Right renal pelvis (tissue), 4 donors: ENCODE measurements at places on chromosomes 12 and 14.

GRCh38 chr12:121214166-121214777 is 4.3 kb downstream of the P2RX4 start:
- no peak for DNase-seq

GRCh38 chr12:126219139-126219538 is 1153.9 kb downstream of the AACS start:
- no peak for DNase-seq

DNA sequence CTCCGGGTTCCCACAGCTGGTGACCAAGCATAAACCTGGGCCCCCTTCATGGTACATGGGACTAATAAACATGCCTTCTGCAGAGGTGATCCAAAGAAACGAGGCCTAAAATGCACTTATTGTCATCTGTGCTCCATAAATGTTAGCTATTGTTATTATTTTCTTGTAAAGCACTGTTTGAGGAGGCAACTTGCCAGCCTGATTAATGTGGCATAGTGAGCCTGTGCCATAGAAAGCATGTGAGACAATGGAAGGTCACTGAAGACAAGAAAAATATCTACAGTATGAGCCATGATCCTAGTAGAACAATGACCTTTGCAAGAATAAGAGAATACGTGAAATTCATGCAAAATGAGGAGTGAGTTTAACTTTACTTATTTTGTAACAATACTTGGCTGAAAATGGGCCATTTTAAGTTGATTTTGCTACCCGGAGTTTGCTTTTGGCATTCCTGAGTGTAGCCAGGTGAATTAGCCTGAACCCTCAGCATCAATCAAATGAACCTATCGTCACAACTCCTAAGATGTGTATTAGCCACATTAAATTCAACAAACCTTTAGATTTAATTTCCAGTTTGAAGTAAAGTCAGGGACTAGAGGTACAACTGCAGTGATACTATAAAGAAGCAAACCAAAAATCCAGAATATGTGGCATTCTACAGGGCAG is 52.2 kb downstream of the CPM start:
- DNase-seq, result no peak

DNA sequence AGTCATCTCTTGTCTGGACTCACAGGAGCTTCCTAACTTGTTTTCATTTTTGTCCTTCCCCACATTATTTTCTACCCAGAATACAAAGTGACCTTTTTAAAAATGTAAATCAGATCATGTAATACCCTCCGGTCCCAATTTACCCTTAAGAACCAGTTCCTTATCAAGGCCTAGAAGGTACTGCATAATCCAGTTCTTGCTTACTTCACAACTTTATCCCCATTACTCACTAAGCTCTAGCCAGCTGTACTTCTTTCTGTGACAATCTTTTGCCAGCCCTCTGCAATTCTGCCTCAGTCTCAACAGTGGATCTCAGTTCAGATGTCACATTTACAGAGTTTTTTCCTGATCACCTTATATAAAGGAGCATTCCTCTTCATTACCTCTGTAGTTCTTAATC is 11.6 kb downstream of the RAP1B start:
- DNase-seq, result no peak

GRCh38 chr12:59595883-59596540 is at the start of gene SLC16A7:
Gene SLC16A7 (plus strand): TSS chr12:59596029. CDS start chr12:59704802, 108,773 bp downstream.
- DNase-seq, result peak; percentile 57

DNA sequence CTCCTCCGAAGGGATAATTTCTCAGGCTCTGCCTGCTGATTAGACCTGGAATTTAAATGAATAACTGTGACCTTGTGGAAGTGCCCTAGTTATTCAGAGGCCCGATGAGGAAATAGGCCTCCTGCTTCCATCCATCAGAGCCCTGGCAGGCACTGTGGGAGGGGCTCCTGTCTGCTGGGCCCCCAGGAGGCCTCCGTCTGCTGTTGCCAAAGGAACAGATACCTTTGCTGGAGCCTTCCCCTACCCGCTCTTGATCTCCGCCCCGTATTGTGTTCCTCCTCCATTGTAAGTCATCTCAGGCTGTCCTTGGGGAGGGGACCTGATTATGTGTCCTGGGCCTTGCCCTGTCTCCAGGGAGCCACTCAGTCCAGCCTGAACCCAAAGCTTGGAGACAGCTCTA is 112.3 kb downstream of the NRXN3 start:
- DNase-seq, result no peak

GRCh38 chr12:106064721-106065021 is 74.1 kb downstream of the NUAK1 start:
- DNase-seq, result no peak

DNA sequence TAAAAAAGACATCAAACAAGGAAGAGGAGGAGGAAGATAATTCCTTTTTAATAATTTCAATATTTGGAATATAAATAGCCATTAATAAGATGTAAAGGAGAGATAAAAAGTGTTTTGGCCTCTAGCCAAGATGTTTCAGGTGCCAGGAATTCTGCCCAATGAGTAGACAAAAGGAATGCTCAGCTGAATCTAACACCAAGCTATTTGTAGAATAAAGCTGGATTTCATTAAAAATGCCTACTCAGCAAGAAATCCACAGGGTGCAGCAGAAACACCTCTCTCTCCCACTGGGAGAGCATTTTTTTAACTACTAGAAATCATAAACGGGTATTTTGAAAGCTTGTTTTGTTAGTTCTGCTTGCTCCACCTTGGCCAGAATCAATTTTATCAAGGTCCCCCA is 4.1 kb upstream of the STAB2 start:
- DNase-seq, result no peak

DNA sequence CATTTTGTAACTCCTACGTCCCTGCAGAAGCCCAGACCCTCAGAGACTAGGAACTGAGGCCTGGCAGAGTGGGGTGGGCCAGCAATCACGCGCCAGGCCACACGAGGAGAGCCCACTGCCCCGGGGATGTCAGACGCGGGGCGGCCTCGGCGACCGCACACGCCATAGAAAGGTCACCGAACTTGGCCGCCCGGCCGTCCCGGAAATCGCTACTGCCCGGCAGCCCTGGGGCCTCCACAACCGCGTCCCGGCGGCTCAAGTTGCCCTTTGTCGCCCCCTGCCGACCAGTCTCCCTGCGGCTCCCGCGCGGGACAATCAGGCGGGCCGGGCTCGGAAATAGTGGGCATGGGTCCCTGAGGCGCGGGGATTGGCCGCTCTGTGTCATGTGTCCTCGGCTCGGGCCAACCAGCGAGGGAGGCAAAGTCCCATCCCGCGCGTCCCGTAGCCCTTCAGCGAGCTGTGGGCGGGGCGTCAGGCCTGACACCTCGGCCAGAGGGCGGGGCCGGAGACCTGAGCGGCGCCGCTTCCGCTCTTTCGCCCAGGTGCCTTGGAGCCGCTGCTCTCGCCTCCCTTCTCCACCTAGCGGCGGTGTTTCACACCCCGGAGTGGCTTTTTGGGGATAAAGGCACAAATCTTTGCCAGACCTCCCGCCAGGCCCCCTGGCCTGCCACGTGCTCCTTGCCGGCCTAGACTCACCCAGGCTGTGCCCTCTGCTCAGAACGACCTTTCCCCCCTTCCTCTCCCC is 33.4 kb upstream of the DEGS2 start:
- DNase-seq, result peak; percentile 97

- DNase-seq, result no peak
Measured at GRCh38 chr12:116204785-116205184, 72.7 kb downstream of the MED13L start.

- no peak for DNase-seq
Measured at GRCh38 chr14:95395098-95395737, 75.5 kb upstream of the CLMN start.

DNA sequence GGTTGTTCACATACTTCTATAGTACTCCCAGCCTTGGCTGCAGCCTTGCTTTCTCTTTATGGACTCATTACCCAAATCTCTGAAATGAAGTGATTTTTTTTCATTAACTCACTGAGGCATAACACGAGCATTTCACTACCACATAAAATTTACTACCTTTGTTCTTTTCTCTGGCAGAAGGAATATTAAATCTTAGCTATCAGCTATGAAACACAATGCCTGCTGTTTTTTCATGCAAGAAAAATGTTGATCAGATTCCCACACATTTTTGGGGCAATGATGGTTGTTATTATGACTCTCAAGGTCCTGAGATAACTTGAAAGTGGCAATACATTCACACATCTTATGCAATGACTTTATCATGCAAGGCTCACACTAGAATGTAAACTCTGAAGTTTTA is 225.3 kb upstream of the ATP2B1 start:
- no peak for DNase-seq

- DNase-seq, result no peak
Measured at GRCh38 chr12:48390026-48390425, 39.3 kb upstream of the ZNF641 start.

DNA sequence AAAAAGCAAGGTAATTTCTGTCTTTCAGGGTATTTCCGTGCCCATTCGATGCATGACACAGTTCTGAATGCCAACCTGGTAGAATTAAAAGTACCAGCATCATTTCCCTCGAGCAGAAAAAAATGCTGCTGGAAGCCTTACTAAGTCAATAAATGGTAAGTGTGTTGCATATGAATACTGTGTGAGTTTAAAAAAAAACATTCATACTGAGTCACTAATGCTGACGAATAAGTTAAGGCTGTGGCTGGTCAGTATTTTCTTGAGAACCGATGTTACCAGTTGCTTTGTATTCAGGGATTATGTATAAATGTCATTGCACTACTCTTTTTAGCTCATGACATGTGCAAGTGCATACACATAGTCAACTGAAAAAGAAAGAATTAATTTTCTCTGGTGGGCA is 710.2 kb downstream of the TRHDE start:
- no peak for DNase-seq

DNA sequence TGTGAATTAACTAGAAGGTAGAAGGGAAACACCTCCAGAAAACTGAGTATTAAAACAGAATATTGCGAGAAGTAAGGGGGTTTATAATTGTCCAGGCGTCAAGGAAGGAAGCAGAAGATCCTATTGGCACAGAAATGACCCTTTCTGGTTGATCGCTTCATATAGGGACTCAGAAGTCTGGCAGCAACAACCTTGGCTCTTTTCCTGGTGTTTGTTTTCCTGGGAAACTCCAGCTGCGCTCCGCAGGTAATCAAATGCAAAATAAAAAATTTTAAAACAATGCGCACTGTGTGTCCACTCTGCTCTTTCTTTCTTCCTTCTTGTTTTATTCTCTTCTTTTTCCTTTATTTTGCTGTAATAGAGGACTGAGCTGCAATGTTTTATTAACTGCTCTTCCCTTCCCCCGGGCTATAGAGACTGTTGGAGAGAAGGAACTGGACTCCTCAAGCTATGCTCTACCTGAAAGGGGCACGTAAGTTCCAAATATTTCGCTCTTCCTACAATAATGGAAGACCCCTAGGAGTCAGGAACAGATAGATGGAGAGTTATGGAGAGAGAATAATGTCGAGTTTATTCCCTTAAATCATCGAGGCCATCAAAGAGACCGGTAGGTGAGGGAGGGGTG is 737 bp downstream of the SPX start:
- no peak for DNase-seq

- no peak for DNase-seq
Measured at GRCh38 chr12:26011099-26011498, 52.6 kb downstream of the RASSF8 start.

DNA sequence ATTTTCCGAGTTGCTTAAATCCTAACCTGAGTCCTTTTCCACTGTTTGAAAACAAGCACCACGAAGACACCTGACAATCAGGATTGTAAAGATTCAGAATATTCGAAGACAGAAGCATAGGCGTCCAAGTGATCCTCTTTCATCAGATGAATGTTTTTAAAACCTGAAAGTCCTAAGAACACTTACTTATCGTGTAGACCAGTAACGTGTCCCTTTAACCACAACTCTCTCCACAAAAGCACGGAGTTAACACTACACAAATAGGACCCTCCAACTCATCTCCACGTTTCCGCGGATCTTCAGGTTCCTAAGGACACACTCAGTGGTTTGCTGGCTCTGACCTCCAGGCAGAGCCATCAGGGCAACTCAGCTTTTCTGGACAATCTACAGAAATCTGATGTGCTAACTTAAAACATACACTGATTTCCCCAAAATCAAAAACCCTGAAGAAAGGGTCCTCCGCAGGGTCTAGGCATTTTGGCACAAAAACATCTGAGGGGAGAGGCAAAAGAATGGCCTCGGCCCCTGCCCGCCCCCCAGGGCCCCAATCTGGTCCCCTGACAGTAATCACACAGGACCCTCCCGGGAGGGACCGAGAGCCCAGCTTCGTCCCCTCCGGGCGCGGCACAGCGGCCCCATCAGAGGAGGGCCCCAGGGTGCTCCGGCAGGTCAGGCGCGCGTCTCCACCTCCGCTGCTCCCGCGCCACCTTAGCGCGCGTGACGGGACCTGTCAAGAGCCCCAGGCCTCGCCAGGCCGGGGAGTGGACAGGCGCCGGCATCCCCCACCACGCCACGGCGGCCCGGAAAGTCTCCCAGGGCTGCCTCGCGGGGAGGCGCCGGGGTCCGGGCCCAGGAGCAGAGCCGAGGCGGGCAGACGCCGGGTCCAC is 925 bp downstream of the DICER1 start:
- no peak for DNase-seq

DNA sequence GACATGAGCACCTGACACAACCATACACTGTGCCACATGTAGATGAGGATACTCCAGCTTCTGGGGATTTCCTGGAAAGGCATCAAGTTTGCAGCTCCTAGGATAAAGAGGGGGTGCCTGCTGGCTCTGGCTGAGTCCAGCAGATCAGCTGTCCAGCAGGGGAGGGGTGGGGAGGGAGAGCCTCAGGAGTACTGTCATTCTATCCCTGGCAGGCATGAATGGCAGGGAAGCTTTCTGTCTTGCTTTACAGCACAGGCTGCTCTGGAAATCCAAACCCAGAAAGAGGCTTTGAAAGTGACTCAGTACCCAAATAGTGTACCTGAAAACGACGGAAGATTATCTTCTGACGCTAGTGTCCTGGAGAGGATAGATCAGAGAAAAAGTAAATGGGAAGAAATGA is 32.2 kb downstream of the SLC8A3 start:
- no peak for DNase-seq

DNA sequence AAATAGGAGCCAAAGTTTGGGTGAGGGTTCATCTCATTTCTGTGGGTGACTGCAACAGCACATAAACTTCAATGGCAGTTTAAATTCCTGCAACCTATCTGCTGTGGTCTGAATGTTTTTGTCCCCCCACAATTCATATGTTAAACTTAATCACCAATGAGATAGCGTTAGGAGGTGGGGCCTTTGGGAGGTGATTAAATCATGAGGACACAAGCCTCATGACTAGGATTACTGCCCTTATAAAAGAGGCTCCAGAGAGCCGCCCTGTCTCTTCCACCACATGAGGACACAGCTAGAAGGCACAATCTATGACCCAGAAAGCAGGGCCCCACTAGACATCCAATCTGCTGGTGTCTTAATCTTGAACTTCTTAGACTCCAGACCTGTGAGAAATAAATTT is 3.8 kb upstream of the CCDC91 start:
- DNase-seq, result no peak

DNA sequence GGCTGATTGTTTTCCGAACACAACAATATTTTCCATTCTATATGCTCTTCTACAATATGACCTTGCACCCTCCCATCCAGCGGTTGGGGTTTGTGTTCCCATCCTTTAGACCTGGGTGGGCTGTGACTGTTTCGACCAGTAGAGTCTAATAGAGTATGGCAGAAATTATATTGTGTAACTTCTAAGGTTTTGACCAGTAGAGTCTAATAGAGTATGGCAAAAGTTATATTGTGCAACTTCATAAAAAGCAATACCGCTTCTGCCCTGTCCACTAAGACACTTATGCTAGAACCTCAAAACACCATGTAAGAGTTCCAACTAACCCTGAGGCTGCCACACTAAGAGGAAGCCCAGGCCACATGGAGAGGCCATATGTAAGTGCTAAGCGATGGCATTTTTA is 719.7 kb upstream of the TBX3 start:
- DNase-seq, result no peak

- DNase-seq, result no peak
Measured at GRCh38 chr12:94806617-94807016, 156.3 kb upstream of the TMCC3 start.

- no peak for DNase-seq
Measured at GRCh38 chr12:6038160-6038559, 86.3 kb downstream of the VWF start.

- no peak for DNase-seq
Measured at GRCh38 chr12:14681625-14682024, 14.8 kb downstream of the GUCY2C start.
